Heart right ventricle (tissue), 16 donors: ENCODE measurements at places on chromosomes 16 and 17. TPM values are rescaled to one million over a fixed set of nuclear protein-coding genes. Genes with fewer than 3 reads are reported as not detected.
A peak's percentile ranks its signal among the peaks of the same experiment; 100 is the strongest.

GRCh38 chr17:77890771-77891170 lies 67.7 kb upstream of the TNRC6C start:
- H3K4me1 ChIP-seq, result peaks cover 31% of the 10 kb centered on the region
- DNase-seq, result peak; percentile 5
- no peaks in the 10 kb centered on the region for H3K27me3 ChIP-seq
- H3K27ac ChIP-seq, result no peak overlapping the region
- H3K4me3 ChIP-seq, result no peak overlapping the region

The DOC2B gene
- 4.8 TPM for total RNA-seq

GRCh38 chr17:31645351-31645750 lies 213.7 kb downstream of the COPRS start:
- H3K27me3 ChIP-seq, result no peaks in the 10 kb centered on the region
- no peak overlapping the region for H3K27ac ChIP-seq
- H3K4me3 ChIP-seq, result no peak overlapping the region
- no peaks in the 10 kb centered on the region for H3K4me1 ChIP-seq

- no peaks in the 10 kb centered on the region for H3K27me3 ChIP-seq
- H3K27ac ChIP-seq, result no peak overlapping the region
- no peak for DNase-seq
- H3K4me1 ChIP-seq, result peaks cover 10% of the 10 kb centered on the region
Observed at GRCh38 chr16:57760357-57761160, 25.0 kb downstream of the KATNB1 start.

GRCh38 chr16:70437017-70437581 lies 1.8 kb downstream of the ST3GAL2 start:
- peak overlapping the region; percentile 82 for H3K4me3 ChIP-seq
- H3K27me3 ChIP-seq, result no peaks in the 10 kb centered on the region
- no peak for DNase-seq
- H3K36me3 ChIP-seq, result no peaks in the 10 kb centered on the region
- peaks cover 63% of the 10 kb centered on the region for H3K4me1 ChIP-seq
- no peak overlapping the region for H3K27ac ChIP-seq

The PRM1 gene
- total RNA-seq, result not detected

The CIBAR2 gene
- total RNA-seq, result not detected
